Activated T-cell treated with anti-CD3 and anti-CD28 coated beads, Interleukin-2, amount 50 U/mL, for 4 hours (primary cell): ENCODE measurements at places on chromosomes 6 and 20. TPM values are rescaled to one million over a fixed set of nuclear protein-coding genes. Genes with fewer than 3 reads are reported as not detected.

DNA sequence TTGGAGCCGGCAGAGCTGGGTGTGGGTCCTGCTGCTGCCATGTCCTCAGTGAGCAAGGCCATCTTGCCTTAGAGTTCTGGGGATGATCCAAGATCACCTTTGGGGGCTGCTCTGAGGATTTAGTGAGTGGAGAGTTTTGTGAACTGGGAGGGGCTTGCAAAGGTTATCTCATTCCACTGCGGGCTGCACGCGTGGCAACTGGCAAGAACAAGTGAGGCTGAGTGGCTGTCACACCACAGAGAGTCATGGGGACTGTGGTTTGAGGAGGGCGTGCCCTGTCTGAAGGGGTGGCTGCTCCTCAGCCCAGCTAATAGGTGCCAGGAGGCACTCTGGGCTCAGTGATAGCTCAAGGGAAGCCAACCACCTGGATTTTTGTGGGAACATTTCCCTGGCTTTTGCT is 37.6 kb downstream of the TTLL9 start:
- DNase-seq, result no peak

- DNase-seq, result no peak
Measured at GRCh38 chr6:84687431-84687830, 77.0 kb downstream of the TBX18 start.

DNA sequence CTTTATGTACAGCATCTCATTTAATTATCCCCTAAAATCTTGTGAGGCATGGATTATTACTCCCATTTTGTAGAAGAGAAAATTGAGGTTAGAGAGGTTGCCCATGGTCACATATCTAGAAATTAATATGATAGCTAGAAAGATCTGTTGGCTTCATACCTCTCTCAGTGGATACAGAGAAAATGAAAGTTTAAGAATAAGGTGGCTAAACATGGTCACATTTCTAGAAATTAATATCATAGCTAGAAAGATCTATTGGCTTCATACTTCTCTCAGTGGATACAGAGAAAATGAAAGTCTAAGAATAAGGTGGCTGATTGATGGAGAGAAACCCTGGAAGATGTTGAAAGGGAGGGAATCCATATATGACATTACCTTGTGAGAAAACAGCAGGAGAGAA is 260.7 kb upstream of the MAN1A1 start:
- DNase-seq, result no peak

DNA sequence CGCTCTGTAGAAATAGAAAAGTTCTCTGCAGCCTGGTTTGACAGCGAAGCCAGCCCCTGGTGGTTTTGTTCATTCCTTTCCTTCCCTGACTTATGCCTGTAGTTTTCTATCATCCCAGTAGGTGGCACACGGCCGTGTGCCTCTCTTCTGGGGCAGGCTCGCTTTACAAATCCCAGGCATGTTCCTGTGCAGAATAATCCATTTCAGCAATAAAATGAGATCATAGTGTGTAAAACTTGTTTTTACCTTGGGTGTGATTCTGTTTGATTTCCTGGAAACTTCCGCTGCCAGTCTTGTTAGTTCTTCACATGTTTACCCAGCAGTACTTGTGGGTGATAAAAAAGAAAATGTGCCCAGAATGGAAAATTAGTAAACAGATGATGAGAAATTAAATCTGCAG is 7.4 kb upstream of the INSM1 start:
- no peak for DNase-seq

- no peak for DNase-seq
Measured at GRCh38 chr6:26476896-26477295, 19.1 kb downstream of the BTN2A1 start.

The PRKN gene
- total RNA-seq, result 0.05 TPM

The MATN4 gene
- total RNA-seq, result 0.13 TPM

The SLC9A8 gene
- total RNA-seq, result 13.2 TPM
